GM13977 (cell line): ENCODE measurements at places on chromosomes 3 and 15.

- no peak for DNase-seq
Measured at GRCh38 chr15:75830910-75831805, 12.1 kb upstream of the UBE2Q2 start.

DNA sequence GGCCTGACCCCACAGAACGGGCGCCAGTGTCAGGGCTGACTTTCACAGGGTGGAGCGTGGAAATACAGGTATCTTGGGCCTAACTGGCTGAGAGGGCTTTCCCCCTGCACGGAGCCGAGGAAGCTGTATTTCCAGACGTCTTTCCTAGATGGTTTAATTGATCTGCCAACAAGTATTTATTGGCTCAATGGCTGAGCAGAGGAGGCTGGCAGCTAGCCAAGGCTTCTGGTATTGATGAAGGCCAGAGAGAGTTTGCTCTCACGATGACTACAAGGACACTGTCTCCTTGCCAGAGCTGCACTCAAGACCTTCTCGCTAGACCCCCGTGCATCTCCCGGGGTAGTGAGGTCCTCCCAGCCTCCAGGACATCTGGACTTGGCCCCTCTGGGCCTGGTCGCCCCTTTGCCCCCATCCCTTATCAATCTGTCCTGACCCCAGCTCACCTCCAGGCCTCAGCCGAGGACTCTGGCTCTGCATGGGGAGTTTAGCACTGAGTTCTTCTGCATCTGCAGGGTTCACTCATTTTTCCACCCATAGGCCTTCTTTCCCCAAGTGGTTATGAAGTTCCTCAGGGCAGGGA is 20.6 kb downstream of the SPSB4 start:
- no peak for DNase-seq

GRCh38 chr3:143700431-143700975 is 147.8 kb downstream of the SLC9A9 start:
- no peak for DNase-seq

GRCh38 chr3:149990423-149990948 is 19.8 kb upstream of the PFN2 start:
- DNase-seq, result no peak

DNA sequence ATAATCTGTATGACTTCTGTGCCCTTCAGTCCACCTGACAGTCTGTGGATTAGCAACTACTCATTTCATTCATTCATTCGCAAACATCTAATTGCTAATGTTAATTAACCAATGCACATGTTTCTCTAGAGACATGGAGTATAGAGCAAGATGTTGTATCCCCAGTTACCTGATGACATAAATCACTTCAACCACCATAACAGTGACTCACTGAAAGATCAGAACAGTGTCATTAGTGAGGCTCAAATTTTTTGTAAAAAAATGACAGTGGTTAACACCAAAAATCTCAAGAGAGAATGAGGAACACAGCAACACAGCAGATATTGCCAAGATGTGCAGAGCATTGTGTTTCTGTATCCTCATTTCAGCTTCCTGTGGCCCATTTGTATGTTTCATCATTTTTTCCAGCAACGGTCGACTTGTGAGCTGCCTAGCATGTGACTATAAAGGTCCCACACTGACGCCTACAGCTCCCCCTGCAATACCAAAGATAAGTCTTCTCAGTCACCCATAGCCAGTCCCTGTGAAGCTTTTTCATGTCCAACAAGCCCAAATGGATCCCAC is 3.7 kb upstream of the PLD1 start:
- DNase-seq, result peak; percentile 46

GRCh38 chr15:42119446-42119760 is 25.0 kb upstream of the PLA2G4D start:
- DNase-seq, result no peak

GRCh38 chr3:154977666-154978065 is 102.5 kb upstream of the MME start:
- no peak for DNase-seq

GRCh38 chr15:65343374-65343981 is 34.3 kb downstream of the IGDCC3 start:
- DNase-seq, result no peak

DNA sequence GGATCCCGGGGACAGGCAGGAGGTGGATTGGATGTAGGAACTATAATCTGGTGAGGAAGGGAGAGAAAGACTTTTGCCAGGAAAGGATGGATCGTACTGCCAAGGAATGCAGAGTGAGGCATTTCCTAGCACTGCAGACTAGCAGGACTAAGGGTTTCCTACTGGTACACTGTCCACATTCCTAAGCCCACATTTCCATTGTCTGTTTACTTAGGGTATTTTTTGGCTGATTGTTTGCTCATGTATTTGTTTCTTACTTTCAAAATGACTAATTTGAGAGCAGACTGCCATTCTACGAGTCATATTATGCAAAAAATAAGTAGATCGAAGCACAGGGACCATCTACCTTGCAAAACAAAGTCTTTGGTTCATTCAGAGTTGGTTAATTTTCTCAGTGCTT is 1029.5 kb upstream of the NR2F2 start:
- no peak for DNase-seq

DNA sequence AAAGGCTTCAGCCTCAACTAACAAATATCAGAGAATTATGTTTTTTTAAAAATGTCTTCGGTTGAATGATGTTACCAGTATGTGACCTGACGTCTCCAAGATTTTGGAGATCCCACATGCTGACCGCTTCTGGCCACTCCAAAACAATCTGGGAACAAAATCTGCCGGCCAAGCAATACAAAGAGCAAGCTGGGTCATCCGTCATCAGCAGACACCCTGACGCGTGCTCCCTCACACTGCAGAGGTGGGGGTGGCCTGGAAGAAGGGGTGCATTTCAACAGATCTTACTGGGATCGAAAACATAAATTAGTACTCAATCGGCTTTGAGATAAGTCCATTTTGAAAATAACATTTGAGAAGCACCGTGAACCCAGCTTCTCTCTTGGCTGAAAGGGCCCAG is 33.6 kb downstream of the HES1 start:
- DNase-seq, result no peak

DNA sequence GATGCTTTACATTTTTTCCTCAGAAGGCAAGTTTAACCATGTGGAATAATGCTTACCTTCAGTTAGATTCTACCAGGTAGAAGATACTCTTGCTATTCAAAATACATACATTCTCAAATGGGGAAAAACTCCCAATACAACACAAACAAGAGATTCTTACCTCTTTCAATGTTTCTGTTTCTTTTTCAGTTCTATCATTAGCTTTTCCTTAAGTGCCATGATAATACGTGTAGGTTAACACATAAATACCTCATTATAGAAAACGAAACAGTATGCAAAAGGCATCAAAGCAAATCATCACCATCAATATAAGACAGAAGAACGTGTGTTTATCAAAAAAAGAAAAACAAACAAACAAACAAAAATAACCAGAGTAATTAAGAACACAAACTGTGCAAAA is 300.7 kb upstream of the ROBO1 start:
- DNase-seq, result no peak

- peak; percentile 73 for DNase-seq
Measured at GRCh38 chr15:51935466-51936104, 36.0 kb downstream of the LEO1 start.

DNA sequence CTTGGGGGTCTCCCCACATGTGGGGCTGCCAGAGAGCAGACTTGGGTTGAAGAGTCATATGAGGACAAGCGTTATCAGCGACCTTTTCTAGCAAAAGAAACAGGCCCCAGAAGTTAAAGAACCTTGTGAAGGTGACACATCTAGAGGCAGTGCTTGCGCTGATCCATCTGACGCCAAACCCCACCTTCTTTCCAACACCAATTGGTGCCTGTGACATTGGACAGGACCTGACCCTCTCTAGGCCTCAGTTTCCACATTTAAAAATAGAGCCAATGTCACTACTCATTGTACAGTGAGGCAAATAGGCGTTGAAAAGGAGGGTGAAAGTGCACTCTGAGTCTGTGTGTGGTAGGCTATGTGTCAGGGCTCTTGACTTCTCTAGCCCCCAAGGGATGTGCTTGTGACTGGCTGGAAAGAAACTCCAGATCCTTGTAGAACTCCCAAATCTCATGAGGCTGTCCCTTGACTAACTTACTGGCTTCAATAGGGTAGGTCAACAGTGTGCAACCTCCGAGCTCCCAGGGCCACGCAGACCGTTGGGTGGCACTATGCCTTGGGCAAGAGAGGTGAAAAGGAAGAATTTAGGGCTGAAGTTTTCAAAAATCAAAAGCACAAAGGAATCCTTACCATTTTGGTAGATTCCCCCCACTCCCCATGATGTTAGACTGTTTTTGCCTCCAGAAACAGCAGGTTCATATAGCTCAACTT is 666 bp upstream of the FAM219B start:
- DNase-seq, result no peak

DNA sequence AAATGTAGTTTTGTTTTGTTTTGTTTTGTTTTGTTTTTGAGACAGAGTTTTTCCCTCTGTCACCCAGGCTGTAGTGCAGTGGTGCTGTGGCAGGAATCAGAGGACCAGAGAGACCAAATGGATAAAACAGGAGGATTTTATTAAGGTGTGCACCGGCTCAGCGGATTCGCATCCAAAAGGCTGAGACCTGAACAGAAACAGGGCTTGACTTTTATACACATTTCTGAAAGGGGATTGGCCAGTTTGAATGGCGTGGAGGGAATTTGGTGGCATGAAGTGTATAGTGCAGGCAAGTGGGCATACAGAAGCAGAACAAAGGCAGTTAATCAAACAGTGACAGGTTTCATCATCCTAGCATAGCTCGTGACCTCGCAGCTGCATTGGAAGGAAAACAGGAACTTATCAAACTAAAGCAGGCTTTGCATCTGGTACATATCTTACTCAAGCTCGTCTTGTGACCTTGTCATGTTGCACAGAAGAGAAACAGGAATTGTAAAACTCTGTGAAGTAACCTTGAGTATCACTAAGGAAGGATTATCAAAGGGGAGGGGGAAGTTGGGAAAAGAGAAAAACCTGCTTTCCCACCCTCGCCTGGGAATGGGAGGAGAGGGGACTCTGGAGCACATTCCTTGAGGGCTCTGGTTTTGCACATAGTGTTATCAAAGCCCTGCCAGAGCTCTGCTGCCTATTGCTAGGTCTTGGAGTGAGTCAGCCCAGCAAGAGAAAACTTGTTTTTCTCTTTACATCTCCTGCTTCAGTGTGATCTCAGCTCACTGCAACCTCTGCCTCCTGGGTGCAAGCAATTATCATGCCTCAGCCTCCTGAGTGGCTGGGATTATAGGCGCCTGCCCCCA is 38.5 kb downstream of the C3orf62 start:
- DNase-seq, result no peak

DNA sequence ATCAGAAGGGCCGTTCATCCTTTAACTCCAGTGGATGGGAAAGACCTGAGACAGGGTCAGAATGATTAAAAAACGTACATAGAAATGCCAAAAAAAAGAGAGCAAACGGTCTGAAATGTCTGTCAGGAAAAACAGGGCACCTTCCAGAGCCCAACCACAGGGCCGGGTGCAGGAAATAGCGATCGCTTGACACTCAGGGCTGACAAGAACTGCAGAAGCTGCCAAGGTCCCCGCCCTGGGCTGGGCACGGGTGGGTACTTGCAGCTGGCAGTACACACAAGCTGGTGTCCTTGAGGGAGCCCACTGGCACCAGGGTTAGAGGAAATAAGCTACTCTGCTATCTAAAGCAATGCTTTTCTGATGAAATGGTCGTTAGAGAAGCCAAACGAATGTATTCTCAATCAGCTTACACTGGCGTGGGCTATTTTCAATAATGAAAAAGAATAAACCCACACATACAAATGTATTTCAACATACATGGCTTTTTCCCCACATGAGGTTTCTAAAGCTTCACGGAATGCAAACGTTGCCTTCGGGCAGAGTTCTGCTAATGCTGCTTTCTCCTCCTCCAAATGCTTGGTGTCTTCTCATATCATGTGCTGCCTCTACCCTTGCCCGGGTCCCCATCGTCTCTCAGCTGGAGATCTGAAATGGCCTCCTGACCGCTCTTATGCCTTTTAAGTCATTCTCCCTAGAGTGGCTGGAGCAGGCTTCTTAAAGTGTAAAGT is 15.6 kb downstream of the FRMD4B start:
- no peak for DNase-seq

DNA sequence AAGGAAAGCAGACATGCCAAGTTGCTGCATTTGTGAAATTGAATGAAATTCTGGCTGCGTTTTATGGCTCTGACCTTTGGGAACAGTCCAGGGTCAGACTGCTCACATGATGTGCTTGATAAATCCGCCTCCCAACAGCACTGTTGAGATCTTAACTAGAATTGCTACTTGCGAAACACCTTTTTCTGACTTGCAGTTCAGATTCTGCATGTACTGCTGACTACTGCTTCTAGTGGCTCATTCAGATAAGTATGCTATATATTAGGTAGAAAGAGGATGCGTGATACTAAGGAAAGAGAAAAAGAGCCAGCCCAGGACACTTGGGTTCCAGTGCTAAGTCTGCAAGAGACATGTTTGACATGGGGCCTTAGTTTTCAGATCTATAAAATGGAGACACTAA is 129.4 kb downstream of the LPP start:
- DNase-seq, result no peak

DNA sequence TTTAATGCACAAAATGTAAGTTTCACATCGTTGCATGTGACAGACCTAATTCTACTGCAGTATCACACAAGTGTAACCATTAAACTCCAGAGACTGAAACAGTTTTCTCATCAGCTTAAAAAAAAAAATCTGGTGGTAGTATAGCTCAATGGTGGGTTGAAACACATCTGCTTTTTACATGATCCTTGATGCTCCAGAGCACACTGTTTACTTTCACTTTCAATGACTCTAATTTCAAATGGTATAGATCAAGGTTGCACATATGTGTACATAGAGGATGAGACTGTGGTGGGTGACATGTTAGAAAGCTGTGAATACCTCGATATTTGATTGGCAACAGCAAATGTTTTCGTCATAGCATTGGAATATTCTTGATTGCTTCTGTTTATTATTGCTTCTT is 22.4 kb downstream of the MCTP2 start:
- DNase-seq, result no peak

- DNase-seq, result no peak
Measured at GRCh38 chr15:63076714-63077046, 34.1 kb downstream of the TPM1 start.

GRCh38 chr15:29278436-29279105 is 8.9 kb upstream of the NSMCE3 start:
- no peak for DNase-seq

DNA sequence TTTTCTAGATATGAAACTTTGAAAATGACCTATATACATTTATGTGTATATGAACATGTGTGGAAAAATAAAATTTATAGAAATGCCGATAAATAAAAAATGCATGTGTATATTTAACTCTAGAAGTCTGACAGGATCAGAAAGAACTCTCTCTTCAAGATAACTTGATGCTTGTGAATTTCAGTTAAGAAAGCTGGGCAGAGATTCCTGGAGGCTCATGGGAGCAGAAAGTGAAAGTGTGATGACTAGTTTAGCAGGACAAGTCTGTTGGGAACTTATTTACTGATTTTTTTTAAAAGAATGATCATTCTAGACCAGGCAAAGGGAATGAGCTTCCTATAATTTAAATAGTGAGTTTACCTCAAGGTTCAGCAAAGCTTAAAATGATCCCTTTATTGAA is 81.5 kb upstream of the KCNAB1 start:
- no peak for DNase-seq

DNA sequence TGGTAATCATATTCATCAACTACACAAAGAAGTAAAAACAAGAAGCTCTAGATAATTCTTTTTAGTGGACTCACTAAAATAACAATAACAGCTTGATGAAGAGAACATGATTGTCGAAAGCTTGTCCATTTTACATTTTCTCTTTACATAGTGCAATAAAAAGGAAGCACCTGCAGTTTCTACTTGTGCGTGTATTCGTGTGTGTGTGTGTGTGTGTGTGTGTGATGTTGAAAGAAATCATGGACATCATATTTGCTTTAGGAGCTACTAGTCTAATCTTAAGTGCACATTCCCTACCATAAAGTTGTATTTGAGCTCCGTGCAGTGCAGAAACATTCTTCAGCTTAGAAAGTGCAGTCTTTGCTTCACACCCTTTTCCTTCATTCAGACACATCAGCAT is 288.8 kb downstream of the ZBTB20 start:
- DNase-seq, result no peak
